CD4-positive, alpha-beta T cell treated with Interferon alpha-2 for 1 hour (primary cell): ENCODE measurements at places on chromosomes 16 and 17.

GRCh38 chr17:71067669-71068407 is 898.5 kb downstream of the KCNJ2 start:
- no peak for DNase-seq

- no peak for DNase-seq
Observed at GRCh38 chr16:5386989-5387388, 289.4 kb upstream of the EEF2KMT start.

GRCh38 chr16:57475711-57476339 is 10.5 kb downstream of the DOK4 start:
- peak; percentile 61 for DNase-seq

- no peak for DNase-seq
Observed at GRCh38 chr16:80954985-80955384, 51.7 kb downstream of the CMC2 start.

- peak; percentile 63 for DNase-seq
Observed at GRCh38 chr16:30953511-30954124, 3.9 kb upstream of the SETD1A start.

DNA sequence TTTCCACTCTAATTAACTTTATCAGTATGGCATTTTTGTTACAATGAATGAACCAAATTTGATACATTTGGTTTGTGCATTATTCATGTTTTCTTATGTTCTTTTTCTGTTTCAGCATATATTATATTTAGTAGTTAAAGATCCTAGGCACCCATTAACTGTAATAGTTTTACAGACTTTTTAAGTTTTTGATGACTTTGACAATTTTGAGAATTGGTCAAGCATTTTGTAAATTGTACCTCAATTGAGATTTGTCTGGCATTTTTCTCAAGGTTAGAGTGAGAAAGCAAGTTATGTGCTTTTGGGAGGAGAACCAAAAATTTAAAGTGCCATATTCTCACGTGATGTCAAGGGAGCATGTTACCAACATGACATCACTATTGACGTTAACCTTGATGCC is 1019.2 kb downstream of the CDH11 start:
- no peak for DNase-seq

DNA sequence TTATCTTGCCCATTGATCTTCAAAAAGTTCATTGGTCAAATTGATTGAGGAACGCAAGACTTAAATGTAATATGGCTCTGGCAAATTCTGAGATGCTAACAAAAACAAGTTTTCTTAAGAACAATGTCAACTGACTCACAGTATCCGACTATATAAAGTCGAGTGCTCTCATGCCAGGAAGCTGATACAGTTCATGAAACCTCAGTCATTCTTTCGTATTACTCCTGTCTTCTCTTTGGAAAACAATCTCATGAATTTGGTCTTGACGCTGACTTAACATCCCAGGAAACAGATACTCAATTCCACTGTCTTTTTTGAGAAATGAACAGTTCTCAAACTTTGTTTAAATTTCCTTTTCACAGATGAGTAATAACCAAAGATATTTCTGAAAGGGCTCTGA is 704.9 kb downstream of the MAF start:
- no peak for DNase-seq

GRCh38 chr16:49023050-49023449 is 258.6 kb downstream of the CBLN1 start:
- DNase-seq = no peak

- no peak for DNase-seq
Observed at GRCh38 chr16:50593410-50594150, 45.4 kb downstream of the NKD1 start.

DNA sequence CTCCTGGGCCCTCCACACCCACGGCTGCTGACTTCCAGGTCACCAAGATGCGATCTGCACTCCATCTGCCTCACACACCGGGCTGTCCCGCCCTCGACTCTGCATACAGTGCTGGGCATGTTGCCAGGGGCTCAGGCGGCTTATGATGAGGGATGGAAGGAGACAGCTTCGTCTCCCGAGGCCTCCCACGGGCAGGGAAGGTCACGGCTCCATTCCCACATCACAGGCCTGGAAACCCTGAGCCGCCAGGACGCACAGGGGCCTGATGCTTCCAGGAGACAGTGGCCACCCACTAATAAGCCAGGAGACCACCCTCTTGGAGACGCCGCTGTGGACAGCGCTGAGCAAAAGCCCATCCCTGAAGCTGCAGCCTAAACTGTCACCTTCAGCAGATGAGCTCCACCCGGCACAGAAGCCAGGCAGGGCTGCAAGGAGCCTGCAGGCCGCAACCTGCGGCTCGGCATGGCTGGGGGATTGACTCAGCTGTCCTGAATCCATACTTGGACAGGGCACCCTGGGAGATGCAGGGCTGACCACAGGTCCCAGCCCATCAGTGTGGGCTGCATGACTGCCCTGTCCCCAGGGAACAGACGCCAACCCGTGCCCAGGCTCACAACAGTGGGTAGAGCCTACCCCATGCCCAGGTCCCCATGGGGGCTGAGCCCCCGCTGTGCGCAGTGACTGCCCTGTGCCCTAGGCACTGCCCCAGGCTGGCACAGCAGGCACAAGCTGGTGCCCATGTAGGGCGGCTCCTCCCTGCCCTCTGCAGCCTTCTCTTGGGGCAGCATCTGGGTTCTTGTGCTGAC is 34.4 kb downstream of the SLC7A5 start:
- DNase-seq = no peak

DNA sequence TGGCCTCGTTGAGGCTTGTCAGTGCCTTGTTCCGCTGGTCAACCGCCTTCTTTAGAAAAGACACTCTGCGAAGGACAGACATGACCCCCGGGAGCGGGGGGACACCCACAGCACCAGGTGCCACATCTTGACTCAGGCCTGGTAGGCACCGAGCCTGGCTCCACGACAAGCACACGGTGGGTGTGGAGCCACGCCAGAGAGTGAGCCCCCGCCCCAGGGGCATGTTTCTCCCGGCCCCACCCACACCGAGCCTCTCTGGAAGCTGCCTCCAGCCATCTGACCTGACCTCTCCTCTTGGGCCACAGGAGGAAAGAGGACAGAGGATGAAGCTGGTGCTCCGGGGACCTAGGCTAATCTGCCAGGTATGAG is 4.6 kb downstream of the FAAP100 start:
- no peak for DNase-seq

DNA sequence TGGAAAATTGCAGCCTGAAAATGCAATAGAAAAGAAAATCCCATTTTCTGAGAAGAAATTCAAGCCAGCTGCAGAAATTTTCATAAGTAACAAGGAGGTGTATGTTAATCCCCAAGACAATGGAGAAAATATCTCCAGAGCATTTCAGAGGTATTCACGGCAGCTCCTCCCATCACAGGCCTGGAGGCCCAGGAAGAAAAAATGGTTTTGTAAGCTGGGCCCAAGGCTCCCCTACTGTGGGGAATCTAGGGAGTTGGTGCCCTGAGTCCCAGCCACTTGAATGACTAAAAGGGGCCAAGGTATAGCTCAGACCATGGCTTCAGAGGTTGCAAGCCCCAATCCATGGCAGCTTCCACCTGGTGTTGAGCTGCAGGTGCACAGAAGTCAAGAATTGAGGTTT is 93.3 kb upstream of the ZNF267 start:
- DNase-seq = no peak

DNA sequence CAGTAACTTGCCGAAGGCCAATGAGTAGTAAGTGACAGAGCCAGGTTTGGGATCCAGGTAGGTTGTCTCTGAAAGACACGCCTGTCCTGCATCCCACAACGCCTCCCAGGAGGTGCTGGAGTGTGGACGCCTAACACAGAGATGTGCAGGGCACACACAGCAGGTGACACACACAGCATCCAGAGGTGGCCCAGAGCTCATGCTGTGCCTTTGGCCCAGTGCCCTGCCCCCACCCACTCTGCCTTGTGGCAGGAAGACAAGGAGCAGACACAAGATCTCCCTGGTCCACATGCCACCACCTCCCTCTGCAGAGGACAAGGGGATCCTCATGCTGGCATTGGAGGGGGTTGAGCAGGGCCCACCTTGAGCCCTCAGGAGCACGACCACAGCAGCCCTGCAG is 14.7 kb upstream of the STH start:
- no peak for DNase-seq

DNA sequence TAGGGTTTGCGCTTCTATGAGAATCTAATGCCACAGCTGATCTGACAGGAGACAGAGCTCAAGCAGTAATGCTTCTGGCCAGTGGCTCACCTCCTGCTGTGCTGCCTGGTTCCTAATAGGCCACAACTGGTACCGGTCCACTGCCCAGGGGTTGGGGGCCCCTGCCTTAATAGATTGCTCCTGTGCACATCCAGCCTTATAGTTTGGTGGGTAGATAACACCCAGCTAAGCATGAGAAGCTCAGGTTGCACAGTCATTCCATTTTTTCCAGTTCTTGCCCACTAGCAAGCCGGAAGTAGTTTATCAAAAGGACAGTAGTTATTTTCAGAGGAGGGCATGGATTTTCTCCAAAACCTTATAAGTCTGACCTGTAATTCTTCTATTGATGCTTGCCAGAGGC is 7.6 kb downstream of the KRTAP1-5 start:
- DNase-seq = no peak

- no peak for DNase-seq
Observed at GRCh38 chr16:4081047-4081446, 35.2 kb downstream of the ADCY9 start.

- DNase-seq = no peak
Observed at GRCh38 chr16:12160815-12161550, 184.4 kb downstream of the SNX29 start.

- no peak for DNase-seq
Observed at GRCh38 chr17:79797492-79798298, 818 bp upstream of the CBX8 start.

- DNase-seq = no peak
Observed at GRCh38 chr17:77304051-77304745, 163.4 kb downstream of the SEC14L1 start.

GRCh38 chr16:84410361-84411138 is 42.2 kb downstream of the ATP2C2 start:
- DNase-seq = no peak

DNA sequence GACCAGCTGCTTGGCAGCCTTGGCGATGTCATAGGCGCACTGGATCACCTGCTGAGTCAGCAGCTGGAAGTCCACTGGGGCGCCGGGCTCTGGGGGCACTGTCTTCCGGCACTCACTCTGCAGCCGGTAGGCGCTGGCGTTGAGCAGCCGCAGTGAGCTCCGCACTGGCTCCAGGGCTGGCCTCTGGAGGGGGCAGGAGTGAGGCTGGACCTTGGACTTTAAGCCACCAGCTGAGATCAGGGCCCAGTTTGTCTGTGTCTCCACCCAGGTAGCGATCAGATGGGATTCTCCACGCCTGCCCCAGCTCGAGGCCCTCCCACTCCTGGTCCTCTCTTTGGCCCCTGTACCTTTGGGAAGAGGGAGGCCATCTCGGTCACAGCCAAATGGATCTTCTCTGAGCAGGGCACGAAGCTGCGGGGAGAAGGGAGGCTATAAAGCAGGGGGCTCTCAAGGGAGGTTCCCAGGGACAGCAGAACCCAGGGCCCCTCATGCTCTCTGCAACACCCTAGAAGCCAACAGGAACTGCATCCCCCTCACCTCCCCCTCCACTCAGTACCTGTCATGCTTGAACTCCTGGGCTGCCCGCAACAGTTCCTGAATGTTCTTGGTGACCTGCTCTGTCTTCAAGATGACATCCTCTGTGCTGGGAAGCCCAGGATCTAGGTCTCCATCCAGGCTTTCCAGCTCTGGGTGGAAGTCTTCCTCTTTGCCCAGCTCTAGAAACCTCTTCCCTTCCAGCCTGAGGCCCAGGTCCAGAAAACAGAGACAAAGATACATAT is 6.4 kb downstream of the TP53I13 start:
- no peak for DNase-seq

DNA sequence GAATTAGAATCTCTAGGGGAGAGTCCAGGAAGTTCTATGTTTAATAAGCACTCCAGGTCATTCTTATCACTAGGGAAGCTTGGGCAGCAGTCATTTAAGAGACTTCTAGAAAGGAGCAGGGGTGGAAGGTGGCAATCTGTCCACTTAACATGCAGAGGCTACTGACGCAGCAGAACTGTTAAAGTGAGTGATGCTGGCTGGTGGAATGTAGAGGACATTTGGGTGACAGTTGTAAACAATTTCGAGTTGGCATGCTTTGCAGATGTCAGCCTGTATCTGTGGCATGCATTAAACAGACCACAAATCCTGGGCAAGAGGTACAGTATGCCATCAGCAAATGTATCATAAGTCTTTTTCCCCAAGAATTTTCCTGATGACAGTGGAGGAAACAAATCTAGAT is 40.5 kb upstream of the HS3ST3A1 start:
- DNase-seq = no peak

GRCh38 chr17:44636562-44636961 is 19.7 kb upstream of the MEIOC start:
- no peak for DNase-seq

DNA sequence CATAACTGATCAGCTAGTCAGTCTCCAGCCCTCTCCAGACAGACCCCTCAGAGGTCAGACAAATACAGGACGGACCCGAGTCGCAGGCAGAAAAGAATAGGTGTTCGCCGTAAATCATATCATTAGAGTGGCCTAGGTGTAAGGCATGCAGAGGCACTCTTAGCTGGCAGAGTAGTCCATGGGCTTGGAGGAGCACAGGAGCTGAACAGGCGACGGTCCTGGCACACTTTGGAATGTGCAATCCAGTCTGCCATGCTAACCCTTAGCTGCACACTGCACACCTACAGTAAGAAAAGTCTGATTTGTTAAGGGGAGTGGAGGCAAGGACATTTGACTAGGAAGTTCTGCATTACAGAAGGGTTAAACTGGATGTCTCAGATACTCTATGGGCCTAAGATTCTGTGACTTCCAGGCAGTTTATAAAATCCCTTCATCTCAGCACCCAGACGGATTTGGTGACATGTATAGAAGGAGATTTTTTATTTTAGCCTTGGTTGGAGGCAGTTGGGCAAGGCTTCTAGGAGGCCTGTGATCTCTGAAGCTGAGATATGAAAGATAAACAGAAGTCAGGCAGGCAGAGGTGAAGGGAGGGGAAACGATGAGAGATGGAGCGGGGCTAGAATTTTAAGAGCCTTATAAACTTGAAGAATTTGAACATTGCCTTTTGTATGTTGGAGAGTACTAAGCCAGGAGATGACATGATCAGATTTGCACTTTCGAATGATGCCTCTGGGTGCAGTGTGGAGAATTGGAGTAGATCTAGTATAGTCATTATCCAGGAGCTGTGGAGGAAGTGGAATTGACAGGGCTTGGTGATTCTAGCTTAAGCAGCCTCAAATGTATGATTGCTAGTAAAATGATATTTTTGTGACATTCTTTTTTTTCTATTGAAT is 34.6 kb upstream of the SLC5A11 start:
- no peak for DNase-seq

GRCh38 chr16:67539691-67540635 is 11.3 kb downstream of the RIPOR1 start:
- no peak for DNase-seq

- DNase-seq = no peak
Observed at GRCh38 chr16:59864981-59865666, 1131.0 kb upstream of the GOT2 start.
